Stimulated activated CD8-positive, alpha-beta memory T cell treated with anti-CD3 and anti-CD28 coated beads, Interleukin-7, amount 100 ng/mL, for 48 hours (primary cell): ENCODE measurements at places on chromosomes 4 and X.

GRCh38 chrX:49192722-49193328 is 6.7 kb upstream of the PRICKLE3 start:
- no peak for DNase-seq

DNA sequence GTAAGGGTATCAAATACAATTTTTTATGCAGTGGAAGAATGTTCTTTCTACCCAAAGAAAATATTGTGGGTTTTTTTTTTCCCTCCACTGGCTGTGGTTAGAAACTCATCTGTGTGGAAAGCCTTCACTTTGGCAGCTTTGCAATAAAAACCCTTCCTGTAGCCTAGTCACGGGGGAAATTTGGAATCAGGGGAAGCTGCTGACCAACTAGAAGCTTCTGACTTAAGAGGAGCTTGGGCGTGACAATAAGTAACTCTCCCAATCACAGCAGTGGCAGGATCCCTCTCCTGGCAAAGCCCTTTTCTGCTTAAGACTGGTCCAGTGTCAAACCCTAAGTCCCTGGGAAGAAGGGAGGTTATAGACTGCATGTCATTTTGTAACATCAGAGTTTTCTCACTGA is 87.9 kb downstream of the LRRC66 start:
- no peak for DNase-seq

GRCh38 chrX:40449956-40450706 is 130.6 kb upstream of the ATP6AP2 start:
- DNase-seq = no peak

DNA sequence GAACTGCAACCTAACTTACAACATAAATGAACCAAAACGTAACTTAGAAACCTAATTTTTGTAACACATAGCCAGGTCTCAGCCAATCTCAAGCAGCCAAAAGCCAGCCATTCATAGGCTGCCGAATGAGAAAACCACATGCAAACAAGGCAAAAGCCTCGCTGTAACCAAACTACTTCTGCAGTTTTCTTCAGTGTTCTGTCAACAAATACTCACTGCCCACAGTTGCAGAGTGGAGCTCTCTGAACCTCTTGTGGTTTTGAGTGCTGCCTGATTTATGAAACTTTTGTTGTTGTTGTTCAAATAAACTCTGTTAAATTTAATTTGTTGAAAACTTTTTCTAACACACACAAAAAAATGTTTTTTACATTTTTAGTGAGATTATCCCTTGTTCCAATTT is 251.2 kb downstream of the PAPSS1 start:
- DNase-seq = no peak

GRCh38 chr4:119314356-119314755 is 7.6 kb downstream of the FABP2 start:
- DNase-seq = no peak

DNA sequence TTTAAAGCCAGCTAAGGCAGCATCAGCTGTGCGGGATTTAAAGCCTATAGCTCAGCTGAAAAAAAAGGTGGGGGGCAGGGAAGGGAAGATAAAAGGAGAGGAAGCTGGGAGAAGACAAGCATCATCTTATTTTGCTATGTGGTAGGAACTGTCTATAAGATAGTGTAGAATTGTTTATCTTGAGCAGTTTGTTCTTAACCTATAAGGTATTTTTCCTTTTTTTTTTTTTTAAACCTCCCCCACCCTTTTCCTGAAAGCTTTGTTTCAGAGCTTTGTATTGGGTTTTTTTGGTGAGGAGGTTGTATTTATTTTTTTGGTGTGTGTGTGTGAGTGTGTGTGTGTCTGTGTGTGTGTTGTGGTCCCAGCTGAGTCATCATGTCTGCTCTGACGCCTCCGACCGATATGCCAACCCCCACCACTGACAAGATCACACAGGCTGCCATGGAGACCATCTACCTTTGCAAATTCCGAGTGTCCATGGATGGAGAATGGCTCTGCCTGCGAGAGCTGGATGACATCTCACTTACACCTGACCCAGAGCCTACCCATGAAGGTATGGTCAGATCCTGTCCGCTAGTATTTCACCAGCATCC is 531 bp downstream of the RUFY3 start:
- DNase-seq = no peak

DNA sequence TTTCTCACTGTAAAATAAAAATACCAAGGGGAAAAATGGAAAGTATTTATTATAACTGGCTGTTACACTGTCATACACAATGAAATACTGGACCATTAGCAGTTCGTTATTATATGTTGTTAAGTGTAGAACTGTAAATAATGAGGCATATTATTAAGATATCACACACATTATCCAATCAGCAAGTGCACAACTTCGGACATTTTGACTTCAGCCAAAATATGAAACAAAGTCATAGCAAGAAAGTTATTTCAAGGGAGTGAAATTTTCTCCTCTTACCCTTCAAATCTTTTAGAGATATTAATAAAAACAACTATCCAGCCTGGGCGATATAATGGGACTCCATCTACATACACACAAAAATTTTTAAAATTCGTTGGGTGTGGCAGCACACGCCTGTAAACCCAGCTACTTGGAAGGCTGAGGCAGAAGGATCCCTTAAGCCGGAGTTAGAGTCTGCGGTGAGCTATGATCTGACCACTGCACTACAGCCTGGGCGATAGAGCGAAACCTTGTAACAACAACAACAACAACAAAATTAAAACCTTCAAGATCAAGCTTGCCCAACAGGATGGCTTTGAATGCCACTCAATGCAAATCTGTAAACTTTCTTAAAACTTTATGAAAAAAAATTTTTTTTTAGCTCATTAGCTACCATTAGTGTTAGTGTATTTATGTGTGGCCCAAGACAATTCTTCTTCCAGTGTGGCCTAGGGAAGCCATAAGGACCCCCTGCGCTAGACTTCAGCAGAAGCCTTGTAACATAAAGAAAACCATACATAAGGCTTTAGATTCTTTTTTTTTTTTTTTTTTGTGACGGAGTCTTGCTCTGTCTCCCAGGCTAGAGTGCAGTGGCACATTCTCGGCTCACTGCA is 1.3 kb upstream of the CISD2 start:
- DNase-seq = no peak

GRCh38 chr4:1466034-1466862 is 60.0 kb upstream of the NKX1-1 start:
- no peak for DNase-seq

GRCh38 chr4:185202984-185203485 is 765 bp downstream of the CFAP97 start:
- no peak for DNase-seq

- DNase-seq = no peak
These were observed 187.2 kb downstream of the FBXW7 start for GRCh38 chr4:152348670-152349069.

- no peak for DNase-seq
These were observed 664.5 kb downstream of the PDHA2 start for GRCh38 chr4:96504386-96504785.

GRCh38 chr4:4457803-4458553 is 71.1 kb downstream of the NSG1 start:
- DNase-seq = no peak

GRCh38 chr4:20840648-20841190 is 140.5 kb downstream of the PACRGL start:
- no peak for DNase-seq

DNA sequence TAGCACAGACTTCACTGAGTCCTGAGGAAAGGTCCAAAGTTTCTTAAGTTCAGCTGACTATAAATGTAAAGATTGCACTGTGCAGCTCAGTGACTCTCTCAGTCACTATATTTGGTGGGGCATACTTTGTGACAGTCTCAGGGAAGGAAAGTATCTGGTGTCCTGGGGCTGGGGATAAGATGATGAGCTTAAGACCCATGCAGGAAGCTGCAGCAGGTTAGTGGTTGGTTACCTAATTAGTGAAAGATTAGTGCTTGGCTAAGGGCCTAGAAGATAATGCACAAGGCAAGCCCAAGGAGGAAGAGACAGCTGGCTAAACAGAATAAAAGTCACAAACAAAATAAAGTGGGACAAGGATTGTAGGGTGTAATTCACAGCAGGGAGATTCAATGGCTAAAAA is 25.4 kb upstream of the SLITRK4 start:
- DNase-seq = no peak

- no peak for DNase-seq
These were observed 175.6 kb upstream of the NRK start for GRCh38 chrX:105646592-105647372.

DNA sequence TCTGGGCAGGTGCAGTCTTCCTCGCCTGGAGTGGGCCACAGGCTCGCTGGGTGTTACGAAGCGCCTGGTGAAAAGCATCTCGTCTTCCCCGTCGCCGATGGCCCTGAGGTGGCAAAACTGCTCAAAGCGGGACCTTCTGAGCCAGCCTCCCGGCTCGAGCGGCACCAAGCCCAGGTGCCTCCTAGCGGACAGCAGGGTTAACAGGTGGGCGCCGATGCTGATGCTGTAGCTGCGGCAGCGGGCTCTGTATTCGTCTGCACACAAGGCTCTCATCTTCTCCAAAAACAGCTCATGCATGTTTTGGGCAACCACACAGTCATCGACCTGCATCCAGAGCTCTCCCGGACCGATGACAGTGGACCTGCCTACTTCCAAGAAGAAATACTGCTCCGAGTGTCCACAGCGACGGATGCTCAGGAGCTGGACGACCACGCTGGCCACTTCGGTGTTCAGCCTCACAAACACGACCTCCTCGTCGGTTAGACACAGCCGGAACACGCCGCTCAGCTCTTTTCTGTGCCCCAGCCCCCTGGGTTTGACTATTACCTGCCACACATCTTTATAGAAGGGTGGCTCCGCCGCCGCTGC is 1.2 kb downstream of the IRS4 start:
- no peak for DNase-seq

GRCh38 chrX:67692246-67692645 is 148.4 kb downstream of the AR start:
- no peak for DNase-seq

GRCh38 chr4:111537165-111537564 is 608.1 kb upstream of the FAM241A start:
- no peak for DNase-seq

DNA sequence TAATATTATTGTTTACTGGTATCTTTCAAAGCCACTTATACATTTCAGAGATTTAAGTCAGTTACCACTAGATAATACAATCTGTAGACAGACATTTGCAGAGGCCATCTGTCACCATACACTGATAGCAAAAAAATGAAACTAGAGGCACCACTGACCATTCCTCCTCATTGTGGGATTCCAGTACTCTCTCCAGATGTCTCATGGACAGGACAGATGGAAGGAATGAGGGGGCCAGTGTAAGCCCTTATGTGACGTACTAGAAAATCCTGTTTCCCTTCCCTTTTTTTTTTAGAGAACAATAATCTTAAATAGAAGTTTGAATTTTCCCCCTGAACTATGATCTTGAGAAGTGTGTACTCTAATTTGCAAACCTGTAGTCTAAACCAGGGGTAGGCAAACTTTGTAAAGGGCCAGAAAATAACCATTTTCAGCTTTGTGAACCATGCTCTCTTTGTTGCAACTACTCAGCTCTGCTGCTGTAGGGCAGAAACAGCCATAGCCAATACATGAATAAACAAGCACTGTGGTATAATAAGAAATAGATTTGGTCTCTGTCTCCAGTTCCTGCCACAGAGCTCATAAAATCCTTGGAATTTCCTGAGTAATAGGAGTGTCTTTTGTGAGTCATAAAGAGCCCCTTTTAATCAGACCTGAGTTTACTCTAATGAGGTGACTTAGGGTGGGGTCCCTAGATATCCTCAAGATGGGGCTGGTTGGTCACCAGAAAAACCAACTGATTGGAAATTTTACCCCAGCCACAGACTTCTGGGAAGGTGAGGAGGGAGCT is 90.4 kb downstream of the MOSPD2 start:
- DNase-seq = no peak

DNA sequence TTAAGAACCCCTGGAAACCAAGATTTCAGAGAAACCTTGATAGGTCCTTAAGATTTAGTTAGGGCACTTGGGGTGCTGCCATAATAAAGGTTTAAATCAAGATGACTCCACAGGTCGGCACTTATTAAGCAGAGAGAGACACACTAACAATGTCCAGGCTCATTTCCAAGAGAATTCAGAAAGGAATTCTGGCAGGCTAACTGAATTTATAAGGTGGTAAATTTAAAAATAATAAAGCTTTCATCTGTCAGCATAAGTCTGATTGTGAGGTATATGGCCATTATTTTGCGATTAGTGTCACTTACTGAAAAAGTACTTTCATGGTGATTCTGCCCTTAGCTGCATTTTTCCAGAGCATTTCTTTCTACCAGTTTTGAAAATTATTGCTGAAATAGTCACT is 472.7 kb downstream of the ARAP2 start:
- no peak for DNase-seq

DNA sequence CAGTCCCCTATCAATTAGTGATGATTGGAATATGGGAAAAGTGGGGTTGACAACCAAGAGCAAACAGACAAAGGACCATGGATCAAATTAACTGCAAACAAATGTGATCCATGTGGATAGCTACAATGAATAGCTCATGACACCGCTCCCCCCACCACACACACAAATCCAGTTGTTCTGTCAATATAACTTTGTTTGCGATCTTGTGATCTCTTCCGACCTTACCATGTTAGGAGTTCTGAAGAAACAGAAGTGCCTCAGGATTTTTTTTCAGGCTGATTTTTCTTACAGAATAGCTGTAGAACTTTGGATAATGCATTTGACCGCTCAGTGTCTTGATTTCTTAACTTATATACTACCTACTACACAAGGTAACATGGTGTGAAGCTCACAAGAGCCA is 116.6 kb downstream of the SH2D1A start:
- no peak for DNase-seq

GRCh38 chr4:107299646-107300045 is 263.5 kb upstream of the DKK2 start:
- no peak for DNase-seq

DNA sequence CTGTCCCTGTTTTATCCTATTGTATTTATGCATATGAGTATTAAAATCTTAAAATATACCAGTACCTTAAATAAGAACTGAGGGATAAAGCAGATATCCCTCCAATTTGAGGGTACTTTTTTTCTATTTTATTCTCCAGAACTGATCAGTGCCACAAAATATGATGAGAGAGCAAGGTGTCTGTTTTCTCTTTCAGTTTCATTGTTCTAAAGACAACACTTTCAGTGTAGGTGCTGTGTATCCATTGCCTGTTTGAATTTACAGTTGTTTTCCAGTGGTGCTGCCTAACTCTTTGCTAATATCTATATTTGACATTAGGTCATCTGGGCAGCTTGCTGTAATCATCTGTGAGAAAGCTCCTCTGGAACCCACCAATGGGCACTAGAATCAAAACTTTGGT is 394.7 kb downstream of the IL1RAPL1 start:
- DNase-seq = no peak

- DNase-seq = no peak
These were observed 532.7 kb downstream of the GRXCR1 start for GRCh38 chr4:43425206-43425605.

GRCh38 chrX:41180194-41180908 is 95.1 kb downstream of the USP9X start:
- peak; percentile 20 for DNase-seq

- no peak for DNase-seq
These were observed 21.0 kb upstream of the FMR1 start for GRCh38 chrX:147890756-147891155.

DNA sequence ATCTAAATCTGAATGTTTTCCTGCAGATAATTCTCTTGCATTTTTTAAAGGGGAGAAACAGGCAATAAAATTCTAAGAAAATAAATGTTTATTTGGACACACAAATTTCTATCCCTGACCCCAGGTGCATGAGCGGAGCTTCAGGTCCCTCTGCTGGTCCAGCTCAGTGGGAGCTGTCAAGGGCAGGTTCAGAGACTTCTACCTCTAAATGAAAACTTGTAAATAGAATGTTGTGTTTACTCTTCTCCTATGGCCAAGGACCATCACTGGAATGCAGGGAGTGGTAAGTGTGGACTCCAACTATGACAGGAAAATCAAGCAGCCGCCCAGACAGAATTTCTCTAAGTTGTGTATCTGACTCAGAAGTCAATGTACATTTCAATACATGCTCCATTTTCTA is 148.6 kb upstream of the TTC29 start:
- DNase-seq = no peak
